Head of caudate nucleus (tissue), 42 donors: ENCODE measurements at places on chromosomes 4 and X.

GRCh38 chrX:31154946-31155345 is 83.1 kb upstream of the FTHL17 start:
- DNase-seq, result no peak

DNA sequence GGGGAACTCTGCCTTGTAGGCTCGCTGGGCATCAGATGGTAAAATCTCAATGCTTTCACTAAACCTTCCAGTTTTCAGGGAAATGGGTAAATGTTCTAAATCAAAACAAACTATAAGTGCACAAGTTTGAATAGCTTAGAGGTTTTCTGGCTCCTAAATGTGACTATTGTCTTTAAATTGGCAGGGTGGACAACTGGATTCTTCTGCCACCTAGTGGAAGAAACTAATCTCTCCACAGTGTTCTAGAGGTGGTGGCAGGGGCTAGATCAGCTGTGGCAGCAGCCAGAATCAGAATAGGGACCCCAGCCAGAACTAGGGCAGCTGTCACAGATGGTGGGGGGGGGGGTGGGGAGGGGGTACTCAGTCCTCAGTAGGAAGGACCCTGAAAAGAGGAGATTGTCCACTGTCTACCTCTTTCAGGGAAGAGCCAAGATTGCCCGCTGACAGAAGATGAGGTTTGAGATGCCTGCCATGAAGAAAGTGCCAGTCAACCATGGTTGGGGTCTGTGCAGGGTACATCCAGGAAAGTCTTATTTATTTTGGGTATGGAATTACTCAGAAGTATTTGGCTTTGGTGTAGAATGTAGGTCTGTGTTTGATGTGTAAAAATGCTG is 201.4 kb downstream of the CCNG2 start:
- no peak for DNase-seq

DNA sequence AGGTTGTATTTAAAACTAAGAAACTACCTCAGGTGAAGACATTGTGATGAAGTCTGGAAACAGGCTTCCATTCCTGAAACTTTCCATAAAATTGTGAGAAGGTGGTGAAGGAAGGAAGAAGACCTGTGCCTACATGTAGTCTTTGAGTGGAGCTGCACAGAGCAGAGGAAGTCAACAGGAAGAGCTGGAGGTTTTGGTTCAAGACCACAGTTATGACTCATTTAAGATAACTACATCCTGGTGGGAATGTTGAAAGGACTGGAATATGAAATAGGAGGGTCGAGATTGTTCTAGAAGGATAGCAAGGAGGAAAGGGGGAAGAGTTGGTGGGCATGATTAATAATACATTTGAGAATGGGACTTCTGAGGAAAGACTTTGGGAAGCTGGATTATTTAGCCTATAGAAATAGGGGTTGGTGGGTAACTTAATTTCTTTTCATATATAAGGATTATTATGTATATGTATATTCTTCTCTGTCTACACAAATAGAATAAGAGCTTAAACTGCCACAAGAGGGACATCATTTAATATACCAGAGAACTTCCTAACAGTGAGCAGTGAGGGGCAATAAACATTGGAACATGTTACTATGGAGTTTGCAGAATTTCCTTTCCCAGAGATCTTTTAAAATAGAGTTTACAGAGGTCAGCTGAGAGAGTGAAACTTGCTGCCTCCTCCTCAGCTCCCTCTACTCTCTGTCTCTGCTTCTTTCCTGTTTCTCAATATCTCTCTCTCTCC is 23.5 kb downstream of the AWAT2 start:
- no peak for DNase-seq

DNA sequence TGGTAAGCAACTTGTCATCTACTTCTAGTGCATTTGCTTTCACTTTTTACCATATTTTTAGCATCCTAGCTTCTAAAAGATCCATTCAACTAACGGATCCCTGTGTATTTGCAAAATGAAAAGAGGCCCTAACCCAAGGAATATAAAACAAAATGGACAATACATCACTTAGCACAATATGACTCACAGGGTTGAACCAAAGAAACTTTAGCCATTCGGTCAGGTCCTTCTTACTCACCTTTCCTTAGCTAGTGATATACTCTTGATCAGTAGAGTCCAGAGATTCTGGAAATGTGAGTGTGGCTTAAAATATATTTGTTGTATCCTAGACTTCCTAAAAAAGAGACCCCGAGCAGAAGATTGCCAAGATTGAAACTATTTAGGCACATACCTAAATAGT is 19.5 kb downstream of the TMPRSS11E start:
- DNase-seq, result no peak

DNA sequence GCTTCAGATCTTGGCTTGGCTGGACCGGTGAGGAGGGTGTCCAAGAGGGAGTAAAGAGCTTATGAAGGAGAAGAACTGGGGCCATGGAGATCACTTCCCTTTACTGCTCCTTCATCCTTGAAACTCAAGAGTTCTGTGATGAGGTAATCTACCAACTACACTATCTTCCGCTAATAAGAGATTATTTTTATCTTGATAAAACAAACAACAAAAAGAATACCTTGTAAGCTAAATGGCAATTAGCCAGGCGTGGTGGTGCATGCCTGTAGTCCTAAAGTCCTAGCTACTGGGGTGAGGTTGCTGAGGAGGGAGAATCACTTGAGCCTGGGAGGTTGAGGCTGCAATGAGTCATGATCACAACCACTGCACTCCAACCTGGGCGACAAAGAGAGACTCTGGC is 47.4 kb downstream of the HAUS3 start:
- no peak for DNase-seq

- no peak for DNase-seq
Observed at GRCh38 chr4:175947117-175947722, 118.4 kb upstream of the WDR17 start.

GRCh38 chr4:65407483-65407882 is 262.8 kb downstream of the EPHA5 start:
- DNase-seq, result no peak

DNA sequence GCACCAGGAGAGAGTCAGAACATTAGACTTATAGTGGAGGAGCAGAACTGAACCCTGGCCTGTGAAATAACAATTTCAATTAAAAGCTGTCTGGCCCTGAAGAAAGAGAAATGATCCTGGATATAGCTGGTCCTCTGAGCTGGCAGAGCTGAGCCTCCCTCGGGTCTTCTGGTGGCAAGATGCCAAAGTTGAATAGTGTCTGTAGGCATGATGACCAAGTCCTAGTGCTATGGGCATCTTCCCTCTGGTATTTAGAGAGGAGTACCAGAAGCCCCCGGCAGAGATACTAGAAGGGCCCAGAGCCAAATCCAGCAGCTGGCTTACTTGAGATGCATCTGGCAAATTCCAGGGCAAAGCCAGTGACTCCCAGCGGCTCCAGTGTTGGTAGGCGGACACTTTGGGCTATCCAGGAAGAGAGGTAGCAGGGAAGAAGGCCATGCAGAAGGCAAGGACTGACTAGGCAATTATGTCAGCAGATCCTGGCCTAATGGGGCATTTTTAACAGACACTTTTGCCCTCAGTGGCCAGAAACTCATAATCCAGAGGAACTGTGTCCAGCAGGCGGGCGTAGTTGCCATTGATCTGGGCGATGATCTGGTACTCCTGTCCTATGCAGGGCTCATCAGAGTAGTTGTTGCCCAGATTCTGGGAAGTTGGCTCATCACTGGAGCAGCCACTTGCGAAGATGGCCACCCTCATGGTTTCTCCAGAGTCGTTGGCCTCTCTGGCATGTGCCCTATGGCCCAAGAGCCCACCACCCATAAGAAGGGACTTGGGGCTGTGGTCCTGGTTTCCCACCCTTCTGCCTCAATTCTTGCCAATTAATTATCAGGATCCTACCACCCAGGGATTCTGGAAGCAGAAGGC is 17.9 kb downstream of the VSIG4 start:
- no peak for DNase-seq

DNA sequence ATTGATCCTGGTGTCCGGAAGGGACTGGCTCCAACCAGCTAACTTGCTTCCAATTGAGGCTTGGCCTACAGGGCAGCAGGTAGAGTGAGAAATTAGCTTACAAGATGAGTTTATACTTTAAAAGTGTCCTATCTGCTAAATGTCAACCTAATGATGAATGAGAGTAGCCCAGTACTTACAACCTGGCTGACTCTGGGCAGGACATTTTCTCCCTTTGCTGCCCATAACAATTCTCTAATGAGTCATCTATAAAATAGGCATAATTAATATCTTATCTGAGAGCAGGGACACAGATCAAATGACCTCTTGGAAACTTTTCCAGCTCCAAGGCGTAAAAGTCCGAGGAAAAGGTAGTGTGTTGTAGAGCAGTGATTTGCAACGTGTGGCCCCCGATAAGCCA is 398.4 kb upstream of the BOD1L1 start:
- no peak for DNase-seq

DNA sequence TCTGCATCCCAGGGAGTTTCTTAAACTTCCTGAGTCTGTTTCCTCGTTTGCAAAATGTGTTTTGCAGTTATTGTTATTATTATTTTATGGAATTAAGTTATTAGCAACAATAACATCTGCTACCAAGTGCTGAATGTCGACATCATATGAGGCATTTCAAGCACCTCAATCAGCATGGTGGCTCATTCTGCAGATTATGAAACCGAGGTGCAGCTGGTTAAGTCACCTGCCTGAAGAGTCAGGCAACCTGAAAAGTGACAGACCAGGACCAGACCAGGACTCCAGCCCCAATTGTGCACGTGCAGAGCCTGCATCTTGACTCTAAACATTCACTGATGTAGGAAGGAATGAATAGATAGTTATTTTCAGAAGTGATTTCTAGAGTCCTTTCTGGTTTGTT is 99.8 kb downstream of the AFAP1 start:
- no peak for DNase-seq

DNA sequence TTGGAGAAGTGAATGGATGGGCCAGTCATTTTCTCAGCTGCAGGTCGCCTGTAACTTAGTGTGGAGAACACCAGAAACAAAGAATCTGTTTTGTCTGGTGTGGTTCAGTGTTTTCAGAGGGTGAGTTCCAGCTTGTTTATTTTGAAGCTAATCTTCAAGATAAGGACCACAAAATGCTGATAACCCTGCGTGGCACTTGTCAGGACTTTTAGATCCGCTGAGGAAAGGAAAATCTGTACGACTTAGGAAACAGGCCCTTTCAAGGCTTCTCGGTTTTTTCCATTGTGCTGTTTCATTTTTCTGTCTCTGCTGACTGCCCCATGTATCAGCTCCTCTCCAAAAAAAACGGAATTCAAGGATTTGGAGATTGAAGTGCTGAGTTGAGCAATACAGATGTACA is 8.7 kb upstream of the ANAPC4 start:
- DNase-seq, result no peak

DNA sequence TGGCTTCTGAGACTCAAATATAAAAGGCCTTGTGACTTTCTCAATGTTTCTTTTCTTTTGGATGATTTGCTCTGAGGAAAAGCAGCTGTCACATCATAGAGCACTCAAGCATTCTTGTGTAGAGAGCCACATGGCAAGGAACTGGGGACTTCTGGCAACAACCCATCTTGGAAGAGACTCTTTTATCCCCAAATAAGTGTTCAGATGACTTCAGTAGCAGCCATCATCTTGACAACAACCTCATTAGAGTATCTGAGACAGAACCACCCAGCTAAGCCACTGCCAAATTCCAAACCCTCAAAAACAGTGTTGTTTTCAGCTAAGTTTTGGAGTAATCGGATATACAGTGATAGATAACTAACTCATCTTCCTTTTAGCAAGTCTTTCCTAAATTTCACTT is 1431.7 kb upstream of the IGFBP7 start:
- no peak for DNase-seq

DNA sequence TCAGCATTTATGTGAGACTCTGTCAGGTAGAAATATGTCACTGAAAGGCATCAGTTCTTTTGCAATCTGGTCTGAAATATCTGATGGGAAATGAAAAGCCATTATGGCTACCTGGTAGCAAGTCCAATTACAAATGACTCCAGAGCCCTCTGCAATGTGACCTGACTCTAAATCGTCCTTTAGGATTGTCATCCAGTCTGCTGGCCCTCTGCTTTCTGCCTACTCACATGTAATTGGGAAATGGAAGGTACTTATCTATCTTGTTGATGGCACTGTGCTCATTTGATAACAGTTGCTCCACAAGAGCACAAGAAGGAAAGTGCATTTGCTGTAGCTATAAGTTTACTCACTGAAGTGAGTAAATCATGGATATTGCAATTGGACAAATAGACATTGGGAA is 799.8 kb downstream of the RAPGEF2 start:
- no peak for DNase-seq

GRCh38 chr4:109432696-109433095 is 919 bp upstream of the SEC24B start:
- DNase-seq, result no peak

DNA sequence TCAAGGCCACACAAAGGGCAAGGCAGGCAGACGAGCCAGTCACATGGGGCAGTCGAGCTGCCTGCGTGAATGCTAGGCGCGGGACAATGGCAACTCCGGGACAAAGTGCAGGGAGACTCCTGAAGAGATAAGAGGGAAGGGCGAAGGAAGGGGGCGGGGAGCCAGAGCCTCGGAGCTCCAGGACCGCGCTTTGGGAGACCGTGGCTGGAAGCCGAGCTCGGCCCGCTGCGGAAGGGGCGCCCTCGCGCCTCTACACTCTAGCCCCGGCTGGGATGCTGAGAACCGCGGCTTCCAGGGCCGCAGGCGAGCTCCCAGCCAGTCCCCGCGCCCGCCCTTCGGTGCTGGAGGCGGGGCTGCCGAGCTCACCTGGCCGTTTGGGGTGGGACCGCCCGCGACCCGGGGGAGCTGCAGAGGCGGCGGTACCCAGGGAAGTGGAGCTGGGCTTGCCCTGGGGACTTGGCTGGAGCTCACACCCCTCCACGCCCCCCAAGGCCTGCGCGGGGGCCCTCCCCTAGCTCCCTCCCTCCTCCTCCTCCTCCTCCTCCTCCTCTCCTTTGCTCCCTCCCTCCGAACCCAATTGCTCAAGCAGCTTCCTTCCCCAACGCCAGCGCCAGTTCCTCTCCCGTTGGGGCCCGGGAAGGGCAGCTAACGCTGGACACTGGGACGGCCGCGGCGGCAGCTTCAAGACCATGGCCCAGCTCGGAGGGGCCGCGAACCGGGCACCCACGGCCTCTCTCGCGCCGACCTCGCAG is at the start of gene SOWAHD:
Gene SOWAHD, plus strand, starts transcription at position 610 of the 752 bp plus-strand sequence. Its CDS starts 80 bp downstream, at position 690.
- DNase-seq, result no peak

DNA sequence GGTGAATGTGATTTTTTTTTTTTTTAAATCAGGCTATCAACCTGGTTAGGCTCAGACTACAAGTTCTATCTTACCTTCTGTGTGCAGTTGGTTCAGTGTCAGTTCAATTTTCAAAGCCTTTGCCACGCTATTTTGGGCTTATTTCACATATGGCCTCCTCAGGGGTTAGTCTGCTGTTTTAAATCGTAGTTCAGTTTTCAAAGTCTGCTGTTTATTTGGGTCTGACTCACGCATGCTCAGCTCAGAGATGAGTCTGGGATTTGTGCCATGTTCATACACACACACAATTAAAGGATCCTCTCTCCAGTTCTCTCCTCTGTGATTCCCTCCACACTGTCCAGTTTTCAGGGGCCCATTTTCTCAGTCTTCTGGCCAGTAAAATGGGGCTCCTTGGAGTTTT is 32.3 kb upstream of the ZFX start:
- no peak for DNase-seq

- DNase-seq, result no peak
Observed at GRCh38 chrX:139762400-139763183, 54.6 kb upstream of the MCF2 start.
